ENCODE measurements at places on chromosomes 6 and 20. TPM values are rescaled to one million over a fixed set of nuclear protein-coding genes. Genes with fewer than 3 reads are reported as not detected.

The B3GAT2 gene
- 19.4 TPM for total RNA-seq

The PKHD1 gene
- total RNA-seq, result under 0.01 TPM

The SCUBE3 gene
- total RNA-seq, result 2.8 TPM

The BEND3 gene
- total RNA-seq, result 13.1 TPM

The MICB gene
- 0.31 TPM for total RNA-seq

Data from parietal lobe (tissue), 2 donors.